Hematopoietic multipotent progenitor cell treated with erythropoietin and hydrocortisone succinate and interleukin-3 and kit ligand, for 8 days (in vitro differentiated cells): ENCODE measurements at places on chromosomes 5 and 9.

DNA sequence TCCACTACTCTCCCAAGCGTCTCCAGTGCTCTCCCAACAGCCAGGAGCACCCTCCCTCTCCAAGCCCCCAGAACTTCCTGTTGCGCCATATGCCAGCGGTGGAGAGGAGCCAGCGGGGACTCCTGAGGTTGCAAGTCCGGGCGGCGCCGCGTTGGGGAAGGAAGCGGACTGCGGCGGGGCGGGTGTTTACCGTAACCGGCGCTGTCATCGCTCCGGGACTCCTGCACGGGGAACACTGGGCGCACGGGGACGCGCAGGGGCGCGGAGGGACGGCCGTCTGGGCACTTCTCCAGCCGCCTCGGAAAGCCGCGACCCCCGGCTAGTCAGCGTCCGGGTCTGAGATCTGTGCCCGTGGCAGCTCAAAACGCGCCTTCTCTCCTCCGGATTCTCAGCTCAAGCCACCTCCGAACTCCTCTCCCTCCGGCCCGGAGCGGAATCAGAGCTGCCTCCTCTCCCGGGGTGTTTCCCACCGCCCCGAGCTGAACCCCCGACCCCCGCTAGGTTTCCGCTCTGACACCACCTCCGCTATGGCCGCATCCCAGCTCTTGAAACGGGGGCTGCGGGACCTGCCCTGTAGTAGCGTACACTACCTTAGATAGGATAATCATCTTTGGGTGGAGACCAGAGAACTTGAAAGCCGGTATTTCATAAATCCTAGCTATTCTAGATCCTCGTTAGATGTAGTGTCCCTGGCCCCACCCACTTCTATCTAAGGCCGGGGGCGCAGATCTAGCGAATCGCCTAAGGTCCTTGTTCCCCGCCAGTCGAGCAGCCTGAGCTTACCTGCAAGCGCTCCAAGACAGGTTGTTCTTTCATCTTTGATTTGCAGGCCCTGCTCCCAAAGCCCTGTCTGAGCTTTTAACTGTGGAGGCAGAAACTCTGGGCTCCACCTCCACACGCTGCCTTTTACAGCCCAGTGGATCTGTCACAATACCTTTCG is at the start of gene TRPM6:
TSS of gene TRPM6 (minus strand) at position 881 of the 940 bp plus-strand sequence. CDS start at position 816, 65 bp downstream.
- peak; percentile 44 for DNase-seq

DNA sequence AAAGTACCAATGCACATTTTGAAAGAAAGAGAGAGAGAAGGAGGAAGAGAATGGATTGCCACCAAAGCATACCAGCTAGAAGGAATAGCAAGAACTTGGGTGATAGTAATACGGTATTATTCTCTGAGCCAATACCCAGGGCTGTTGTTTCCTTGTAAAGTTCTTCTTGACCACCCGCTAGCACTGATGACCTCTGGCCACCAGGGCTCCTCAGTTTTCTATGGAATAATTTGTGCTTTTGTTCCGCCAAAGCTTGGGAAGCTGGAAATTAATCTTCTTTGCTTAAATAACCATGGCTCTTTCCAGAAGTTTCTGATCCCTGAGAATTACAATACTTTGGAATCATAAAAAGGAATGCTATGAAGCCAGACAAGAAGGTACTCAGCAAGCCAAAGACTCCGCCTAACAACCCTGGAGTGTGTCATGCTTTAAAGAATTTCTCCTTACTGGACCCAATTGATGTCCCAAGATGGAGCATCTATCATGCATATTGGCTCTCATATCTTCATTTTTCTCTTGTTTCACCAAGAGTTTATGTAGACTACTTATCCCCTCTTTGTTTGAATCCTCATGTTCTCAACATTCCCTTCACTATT is 29.8 kb downstream of the OR2K2 start:
- DNase-seq: no peak

GRCh38 chr9:97500263-97500662 is 1.2 kb upstream of the TMOD1 start:
- no peak for DNase-seq

DNA sequence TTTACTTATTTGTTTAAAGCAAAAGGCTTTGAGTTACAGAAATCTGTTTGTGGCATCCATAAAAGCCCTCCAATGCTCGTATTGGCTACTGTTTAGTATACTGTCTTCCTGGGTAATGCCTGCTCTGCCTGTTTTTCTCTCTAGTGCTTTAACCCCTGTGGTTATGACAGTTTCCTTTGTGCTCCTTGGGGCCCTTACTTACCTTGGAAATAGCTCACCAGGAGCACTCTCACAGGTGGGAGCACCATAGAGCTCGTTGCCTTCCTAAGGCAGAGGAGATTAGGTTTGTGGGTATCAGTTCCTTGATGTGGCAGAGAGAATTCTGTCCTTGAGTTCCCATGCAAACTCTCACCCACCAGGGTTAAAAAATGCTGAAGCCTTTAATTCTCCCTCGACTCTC is 242.8 kb downstream of the CDH18 start:
- no peak for DNase-seq

- no peak for DNase-seq
These were observed 189.5 kb upstream of the PPP1R26 start for GRCh38 chr9:135290086-135290485.

- no peak for DNase-seq
These were observed 38.0 kb upstream of the FANCC start for GRCh38 chr9:95355500-95355899.

DNA sequence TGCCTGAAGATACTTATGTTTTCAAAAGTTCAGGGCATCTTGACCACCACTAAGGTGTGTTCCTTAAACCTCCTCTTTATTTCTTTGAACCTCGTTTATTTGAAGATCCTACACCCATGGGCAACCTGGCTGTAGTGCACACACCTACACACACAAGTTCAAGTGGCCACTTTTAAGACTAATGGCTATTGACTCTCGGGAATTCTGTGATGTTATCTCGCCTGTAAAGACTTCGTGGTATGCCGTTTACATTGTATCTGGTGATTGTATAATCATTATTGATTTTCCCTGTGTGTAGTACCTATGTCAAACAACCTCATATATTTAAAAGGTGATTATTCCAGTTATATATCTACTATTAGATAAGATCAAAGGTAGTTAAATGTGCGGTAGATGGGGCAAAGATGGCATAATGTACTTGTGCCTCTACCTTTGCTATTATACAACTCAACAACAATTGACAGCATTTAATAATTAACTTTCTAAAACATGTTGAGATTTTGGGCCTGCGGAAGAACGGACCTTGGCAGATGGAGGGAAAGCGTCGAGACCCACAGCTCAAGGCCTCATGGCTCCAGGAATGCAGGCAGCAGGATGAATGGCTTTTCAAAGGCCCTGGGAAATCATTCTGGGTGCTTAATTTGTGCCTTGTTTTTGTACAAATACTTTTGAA is 51.4 kb upstream of the IRX2 start:
- no peak for DNase-seq

GRCh38 chr9:134689321-134690181 is 47.9 kb downstream of the COL5A1 start:
- peak; percentile 3 for DNase-seq

DNA sequence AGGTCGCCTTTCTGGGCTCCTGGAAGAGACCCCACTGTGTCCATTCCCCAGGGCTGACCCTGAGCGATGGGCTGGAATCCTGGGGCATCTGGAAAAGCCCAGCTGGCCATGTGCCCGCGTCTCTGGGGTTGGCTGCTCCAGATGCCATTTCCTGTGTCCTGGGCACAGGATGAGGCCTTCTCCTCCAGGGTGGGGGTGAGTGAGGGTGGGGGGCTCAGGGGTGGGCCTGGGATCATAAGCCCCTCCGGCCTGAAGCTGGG is 30.7 kb downstream of the PAEP start:
- no peak for DNase-seq

DNA sequence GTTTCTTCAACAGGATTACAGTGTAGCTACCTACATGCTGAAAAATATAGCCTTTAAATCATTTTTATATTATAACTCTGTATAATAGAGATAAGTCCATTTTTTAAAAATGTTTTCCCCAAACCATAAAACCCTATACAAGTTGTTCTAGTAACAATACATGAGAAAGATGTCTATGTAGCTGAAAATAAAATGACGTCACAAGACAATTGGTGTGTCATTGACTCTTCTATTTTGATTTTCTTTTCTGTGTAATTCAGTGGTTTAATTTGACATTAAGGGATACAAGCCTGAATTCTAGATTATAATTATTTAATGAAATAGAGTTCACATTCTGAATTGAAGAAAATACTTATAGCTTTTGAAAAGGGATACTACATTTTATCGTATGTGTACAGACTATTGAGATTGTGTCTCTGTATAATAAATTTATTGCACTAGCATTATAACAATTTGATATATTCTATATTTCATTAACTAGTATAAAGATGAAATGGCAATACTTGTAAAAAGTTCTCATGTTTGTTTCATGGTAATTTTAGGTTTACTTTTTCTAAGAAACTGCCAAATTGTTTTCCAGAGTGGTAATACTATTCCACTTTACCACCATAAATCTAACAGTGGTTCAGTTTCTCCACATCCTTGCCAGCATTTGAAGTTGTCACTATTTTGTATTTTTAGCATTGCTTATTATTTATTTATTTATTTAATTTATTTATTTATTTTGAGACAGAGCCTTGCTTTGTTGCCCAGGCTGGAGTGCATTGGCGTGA is 18.7 kb downstream of the ANXA1 start:
- no peak for DNase-seq

GRCh38 chr5:139494832-139495231 is 12.3 kb upstream of the STING1 start:
- no peak for DNase-seq

DNA sequence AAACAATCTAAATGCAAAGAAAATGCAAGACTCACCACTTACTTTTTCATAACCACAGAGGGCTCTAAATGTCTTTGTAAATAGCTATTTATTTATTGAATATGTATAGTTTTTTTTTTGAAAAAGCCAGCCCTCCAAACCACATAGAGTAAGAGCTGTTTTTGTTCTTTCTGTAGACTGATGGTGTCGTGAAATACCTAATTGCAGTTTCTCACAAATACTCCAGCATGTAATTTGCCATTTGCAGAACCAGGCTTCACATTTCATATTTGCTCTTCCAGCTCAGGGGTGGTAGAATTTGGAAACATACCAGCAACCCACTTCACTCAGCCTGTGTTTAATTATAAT is 159.8 kb downstream of the TMC1 start:
- DNase-seq: no peak

GRCh38 chr5:139395844-139396640 is 1.1 kb upstream of the PROB1 start:
- no peak for DNase-seq

DNA sequence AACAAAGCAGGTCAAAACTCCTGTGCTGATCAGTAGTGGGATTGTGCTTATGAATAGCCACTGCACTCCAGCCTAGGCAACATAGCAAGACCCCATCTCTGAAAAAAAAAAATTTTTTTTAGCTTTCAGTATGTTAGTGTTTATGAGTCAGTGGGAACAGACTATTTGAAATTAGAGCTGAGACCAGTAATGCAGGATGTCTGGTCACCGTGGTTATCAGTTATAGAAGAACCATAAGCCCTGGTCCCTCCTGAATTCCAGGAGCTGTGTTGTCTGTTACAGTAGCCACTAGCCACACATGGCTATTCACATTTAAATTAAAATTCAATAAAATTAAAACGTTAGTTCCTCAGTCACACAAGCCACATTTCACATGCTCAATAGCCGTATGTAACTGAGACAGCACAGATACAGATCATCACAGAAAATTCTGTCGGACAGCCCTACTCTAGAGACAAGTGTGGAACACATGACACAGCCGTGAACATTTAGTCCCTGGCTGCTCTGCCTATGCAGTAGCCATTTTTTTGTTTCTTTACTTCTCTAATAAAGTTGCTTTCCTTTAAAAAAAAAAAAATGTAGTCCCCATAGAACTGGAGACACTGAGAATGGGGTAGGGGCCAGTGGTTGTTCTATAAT is 96.1 kb upstream of the SAP30L start:
- no peak for DNase-seq

DNA sequence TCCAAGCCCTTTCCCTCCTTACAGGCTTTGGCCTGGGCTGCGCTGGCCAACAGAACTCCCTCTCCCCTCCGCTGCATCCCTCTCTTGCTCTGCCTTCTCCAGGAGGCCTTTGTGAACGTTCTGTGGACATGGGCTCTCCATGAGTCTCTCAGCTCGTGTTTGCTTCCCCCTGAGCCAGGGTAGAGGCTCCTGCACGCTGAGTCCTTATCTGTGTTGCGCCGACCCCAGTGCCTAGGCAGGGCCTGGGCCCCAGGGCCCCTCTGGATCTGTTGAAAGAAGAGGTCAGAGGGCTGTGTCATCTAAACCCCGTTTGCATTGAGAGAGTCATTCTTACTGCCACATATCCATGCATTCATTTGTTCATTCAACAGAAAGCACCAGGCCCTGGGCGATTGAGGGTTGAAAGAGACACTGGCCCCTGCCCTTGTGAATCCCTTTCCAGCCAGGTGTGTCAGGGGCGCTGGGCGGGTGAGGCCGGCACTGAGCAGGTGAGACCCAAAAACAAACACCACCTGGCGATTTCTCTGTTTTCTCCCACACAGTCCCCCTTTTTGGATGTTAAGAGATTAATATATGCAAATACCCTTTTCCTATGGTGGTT is 111.2 kb upstream of the IER5L start:
- no peak for DNase-seq

- DNase-seq: no peak
These were observed 3.4 kb downstream of the EXOSC2 start for GRCh38 chr9:130696996-130697395.

GRCh38 chr9:73148447-73148937 is 3.2 kb upstream of the ANXA1 start:
- no peak for DNase-seq

GRCh38 chr5:39191216-39191615 is 28.1 kb downstream of the FYB1 start:
- DNase-seq: peak; percentile 21

DNA sequence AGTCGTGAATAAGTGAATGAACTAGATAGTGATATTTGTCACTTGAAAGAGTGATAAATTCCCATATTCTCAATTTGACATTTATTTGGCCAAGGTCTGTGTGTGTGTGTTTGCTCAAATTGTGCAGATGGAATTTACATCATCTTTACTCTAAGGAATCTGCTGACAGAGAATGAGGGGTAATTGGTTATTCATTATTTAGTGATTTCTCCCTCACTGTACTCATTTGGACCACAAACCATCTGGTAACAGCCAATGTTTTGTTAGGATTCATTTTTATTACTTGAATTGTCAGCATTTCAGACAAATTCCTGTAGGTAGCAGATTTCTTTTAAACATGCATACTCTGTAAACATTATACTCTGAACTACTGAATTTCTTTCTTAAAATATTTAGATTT is 15.6 kb downstream of the VCAN start:
- DNase-seq: no peak

- no peak for DNase-seq
These were observed 78.4 kb upstream of the PAPPA start for GRCh38 chr9:116075191-116075590.

GRCh38 chr5:3886524-3887451 is 291.2 kb downstream of the IRX1 start:
- DNase-seq: peak; percentile 49

- DNase-seq: peak; percentile 56
These were observed 1.2 kb downstream of the JAK2 start for GRCh38 chr9:4986296-4986695.

DNA sequence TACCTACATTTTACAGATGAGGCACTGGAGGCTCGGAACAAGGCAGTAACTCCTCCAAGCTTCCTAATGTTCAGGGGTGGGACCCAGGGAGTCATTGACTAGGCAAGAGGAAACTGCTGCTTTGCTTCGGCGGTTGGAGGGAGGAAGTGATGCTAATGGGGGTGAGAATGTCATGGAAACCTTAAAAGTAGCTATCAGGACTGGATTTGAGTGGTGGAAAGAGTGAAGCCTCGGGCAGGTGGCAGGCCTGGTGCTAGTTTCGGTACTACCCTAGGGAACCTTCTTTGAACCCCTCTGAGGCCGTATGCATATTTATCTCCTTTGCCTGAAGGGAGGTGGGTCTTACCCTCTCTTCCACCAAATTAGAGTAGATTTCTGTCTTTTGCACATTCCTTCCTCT is 1.6 kb downstream of the BSPRY start:
- no peak for DNase-seq
